NCI-H510A treated with DMSO at 0.1 percent for 48 hours (cell line): ENCODE measurements at places on chromosomes 12 and 14.

GRCh38 chr12:127640181-127640886 lies 626.6 kb upstream of the TMEM132C start:
- no peak for DNase-seq

DNA sequence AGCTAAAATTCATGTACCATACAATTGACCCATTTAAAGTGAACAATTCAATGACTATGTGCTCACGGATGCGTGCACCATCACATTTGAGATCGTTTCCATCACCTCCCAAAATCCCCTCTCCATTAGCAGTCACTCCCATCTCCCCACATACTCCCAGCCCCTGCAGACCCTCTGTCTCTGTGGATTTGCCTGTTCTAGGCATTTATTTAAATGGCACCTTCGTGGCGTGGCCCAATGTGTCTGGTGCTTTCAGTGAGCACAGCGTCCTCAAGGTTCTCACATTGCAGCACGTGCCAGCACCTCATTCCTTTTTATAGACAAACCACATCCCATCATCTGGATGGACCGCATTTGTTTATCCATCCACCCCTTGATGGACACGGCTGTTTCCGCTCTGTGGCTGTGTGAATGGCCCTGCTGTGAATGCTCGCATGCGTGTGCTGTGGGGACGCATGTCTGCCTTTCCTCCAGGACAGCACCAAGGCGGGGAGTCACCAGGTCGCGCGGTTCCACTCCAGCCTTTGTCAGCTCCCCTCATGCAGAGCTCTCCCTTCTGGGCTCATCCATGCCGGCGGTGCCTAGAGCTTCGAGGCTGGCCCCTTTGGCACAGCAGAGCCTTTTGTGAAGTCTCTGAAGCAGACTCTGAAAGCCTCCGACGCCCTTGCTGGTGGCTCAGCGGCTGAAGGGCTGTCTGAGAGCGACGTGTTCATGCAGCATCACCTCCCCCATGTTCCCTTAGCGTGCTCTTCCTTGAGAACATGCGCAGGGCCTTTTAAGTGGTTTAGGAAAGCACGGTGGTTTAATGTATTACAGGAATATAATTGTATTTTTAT lies 184.4 kb downstream of the KIF26A start:
- DNase-seq, result no peak

DNA sequence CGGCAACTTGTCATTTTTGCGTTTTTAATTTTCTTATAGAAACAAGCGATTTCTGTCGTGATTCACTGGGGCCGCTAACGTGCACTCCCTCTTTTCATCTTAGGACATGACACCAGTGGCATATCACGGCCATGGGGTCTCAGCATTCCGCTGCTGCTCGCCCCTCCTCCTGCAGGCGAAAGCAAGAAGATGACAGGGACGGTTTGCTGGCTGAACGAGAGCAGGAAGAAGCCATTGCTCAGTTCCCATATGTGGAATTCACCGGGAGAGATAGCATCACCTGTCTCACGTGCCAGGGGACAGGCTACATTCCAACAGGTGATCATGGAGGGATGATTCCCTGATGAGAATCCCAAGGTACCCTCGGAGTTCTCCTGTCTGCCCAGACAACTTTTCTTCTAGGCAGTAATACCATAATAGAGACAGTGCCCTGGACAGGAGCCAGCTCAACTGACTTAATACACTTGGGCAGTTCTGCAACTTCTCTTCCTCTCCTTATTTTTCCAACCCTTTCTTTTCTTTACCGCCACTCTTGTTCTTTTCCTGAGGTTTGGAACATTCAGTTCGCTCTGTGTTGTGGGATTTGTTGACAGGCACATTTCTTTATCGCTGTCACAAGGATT lies 821 bp downstream of the TMEM106C start:
- peak; percentile 51 for DNase-seq

DNA sequence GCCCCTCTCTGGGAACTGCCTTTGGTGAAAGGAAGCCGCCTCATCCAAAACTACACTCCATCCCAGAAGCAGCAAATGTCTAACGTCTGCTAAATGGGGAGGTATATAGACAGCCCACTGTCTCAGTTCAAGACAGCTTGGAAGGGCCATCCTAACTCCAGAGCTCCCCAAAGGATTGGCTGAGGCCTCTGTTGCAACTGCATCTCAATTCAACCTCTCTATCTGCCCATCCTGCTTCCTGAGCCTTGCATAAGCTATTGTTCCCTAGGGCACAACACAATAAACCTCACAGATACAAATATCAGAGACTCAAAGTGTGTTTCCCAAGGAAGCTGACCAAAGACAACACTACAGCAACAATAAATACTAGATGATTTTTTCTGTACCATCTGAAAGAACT lies 495.2 kb upstream of the SOX5 start:
- no peak for DNase-seq

GRCh38 chr12:127060933-127061332 lies 1206.0 kb upstream of the TMEM132C start:
- DNase-seq, result peak; percentile 59

- DNase-seq, result no peak
Measured at GRCh38 chr14:91519239-91520036, 9.3 kb upstream of the PPP4R3A start.

DNA sequence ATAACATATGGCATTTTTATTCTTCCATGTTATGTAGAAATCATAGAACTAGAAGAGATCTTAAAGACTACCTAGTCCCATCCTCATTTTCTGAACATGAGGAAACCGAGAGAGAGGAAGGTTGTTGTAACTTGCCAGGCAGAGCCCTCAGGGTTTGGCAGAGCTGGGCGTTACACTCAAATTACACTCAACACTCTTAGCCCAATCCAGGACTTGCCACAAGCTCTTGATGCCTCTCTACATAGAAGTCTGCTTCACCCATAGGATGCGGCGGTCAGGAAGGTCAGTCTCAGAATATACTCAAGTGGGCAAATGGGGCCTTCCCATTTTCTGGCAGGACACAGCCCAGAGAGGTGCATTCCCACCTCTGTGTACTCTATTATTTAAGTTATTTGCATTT lies 208.1 kb downstream of the ZFP36L1 start:
- peak; percentile 8 for DNase-seq

DNA sequence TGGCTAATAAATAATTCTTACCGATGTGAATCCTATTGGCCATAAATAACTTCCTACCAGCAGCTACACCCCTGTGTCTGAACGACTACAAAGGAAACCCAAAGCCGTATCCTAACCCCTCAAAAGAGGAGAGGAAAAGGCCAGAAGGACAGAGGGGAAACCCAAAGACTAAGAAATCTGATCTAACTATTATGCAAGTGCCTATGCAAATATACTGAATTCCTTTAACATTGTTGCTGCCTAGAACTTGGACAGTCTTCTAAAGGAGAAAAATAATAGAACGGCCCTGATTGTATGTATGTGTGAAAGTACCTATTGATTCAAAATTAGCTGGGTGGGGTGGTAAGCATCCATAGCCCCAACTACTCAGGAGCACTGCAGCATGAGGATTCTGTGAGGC lies 997 bp downstream of the PLEKHG7 start:
- no peak for DNase-seq

DNA sequence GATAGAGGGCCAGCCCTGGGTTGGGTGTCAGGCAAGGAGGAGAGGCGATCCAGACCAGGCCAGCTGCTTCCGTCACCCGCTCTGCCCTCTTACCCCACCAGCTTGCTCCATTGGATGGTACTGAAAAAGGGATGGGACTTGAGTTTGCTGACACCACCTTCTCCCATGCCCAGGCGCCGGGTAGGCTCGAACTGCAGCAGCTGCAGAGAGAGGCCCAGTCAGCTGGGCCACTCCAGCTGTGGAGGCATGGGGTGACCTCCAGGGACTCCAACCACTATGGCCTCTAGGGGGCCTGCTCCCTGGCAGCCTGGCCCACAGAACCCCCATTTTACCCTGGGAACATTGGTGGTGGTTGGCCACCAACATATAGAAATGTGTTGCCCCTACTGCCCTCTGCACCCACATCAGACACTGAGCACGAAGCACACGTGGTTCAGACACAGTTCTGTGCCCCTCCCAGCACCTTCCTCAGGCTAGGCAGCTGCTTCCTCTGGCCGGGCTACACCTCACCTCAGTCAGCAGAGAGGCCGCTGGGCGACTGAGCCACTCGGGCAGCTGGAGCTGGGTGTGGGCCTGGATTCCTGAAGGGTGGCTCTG lies 16.0 kb downstream of the RPS6KL1 start:
- no peak for DNase-seq

- DNase-seq, result no peak
Measured at GRCh38 chr12:116160231-116160630, 117.3 kb downstream of the MED13L start.

DNA sequence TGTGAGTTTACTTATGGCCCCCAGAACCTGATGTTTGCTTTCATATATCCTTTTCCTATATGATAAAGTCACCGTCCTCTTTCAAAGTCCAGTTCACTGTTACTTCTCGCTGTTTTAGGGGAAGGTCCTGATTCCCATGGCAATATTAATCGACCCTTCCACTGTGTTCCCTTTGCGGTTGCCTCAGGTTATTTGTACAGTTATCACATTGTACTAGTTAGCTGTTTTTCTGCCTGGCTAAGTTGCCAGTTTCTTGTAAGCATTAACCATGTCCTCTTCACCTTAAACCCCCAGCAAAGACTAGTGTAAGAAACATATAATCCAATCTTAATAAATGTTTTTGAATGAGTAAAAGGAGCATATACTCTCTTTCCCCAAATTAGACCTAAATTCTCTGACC lies 115.0 kb upstream of the PPFIA2 start:
- no peak for DNase-seq

- DNase-seq, result no peak
Measured at GRCh38 chr14:94773655-94774343, 3.9 kb upstream of the GSC start.

- DNase-seq, result peak; percentile 10
Measured at GRCh38 chr14:55332654-55333570, 61.7 kb downstream of the FBXO34 start.

DNA sequence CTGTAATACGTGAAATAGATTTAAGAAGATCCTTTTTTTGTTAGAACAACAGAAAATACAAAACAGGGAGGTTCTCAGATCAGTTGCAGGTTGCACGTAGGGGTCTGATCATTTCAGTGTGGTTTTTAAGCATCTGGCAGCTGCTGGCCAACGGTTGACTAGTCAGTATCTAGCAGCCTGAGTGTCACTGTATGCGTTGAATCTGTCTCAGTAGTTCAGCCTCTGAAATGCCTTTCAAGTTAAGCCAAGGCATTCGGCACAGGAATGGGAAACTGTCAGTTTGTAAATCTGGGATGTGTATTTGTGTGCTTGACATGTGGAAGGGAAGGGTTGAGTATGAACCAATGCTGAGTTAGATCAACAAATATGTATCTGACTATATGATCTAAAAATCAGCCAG lies 165.9 kb downstream of the CACNA1C start:
- DNase-seq, result no peak
